ENCODE measurements at places on chromosomes 5 and 9.

DNA sequence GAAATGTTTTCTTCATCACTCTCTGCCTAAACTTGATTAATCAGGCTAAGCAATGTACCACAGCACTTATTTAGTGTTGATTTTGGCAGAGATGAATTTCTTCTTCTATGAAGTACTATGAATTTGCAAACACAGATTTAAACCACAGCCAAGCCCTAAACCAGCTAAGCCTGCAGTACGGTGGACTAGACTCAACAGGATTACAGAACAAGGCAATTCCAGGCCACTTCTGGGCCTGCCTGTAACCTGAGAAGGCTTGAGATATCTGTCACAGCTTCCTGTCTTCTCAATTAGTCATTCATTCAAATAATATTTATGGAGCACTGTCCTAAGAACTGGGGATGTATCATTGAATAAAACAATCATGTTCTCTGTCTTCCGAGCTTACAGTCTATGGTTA, 32.4 kb upstream of the CAST start:
- no peak for DNase-seq

DNA sequence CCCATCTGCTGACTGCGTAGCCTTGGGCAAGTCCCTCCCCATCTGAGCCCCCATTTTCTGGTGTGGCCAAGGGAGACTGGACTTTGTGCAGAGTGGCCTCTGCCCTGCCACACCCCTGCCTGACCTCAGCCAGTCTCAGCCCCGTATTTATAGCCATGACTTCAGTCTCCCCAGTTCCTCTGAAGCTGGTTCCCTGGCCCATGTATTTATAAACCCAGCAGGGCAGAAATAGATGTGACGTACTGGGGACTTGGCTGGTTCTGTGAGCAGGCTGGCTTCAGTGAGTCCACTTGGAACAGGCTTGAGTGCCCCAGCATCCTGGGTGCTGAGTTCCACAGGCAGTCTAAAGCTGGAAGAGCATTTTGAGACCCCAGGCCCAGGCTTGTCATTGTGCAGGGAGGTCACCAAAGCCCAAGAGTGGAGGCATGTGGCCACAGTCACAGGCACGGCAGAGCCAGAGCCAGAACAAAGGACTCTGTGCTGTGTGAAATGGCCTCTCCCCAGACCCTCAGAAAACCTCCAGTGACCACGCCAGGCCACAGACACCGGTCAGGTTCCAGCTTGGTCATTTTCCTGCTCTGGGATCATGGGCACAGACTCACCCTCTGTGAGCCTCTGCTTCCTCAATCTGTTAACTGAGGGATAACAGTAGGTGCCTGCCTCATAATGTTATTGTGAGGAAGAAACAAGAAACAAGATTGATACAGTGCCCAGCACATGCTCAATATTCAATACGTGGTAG, 30.4 kb upstream of the SYNPO start:
- DNase-seq, result no peak

DNA sequence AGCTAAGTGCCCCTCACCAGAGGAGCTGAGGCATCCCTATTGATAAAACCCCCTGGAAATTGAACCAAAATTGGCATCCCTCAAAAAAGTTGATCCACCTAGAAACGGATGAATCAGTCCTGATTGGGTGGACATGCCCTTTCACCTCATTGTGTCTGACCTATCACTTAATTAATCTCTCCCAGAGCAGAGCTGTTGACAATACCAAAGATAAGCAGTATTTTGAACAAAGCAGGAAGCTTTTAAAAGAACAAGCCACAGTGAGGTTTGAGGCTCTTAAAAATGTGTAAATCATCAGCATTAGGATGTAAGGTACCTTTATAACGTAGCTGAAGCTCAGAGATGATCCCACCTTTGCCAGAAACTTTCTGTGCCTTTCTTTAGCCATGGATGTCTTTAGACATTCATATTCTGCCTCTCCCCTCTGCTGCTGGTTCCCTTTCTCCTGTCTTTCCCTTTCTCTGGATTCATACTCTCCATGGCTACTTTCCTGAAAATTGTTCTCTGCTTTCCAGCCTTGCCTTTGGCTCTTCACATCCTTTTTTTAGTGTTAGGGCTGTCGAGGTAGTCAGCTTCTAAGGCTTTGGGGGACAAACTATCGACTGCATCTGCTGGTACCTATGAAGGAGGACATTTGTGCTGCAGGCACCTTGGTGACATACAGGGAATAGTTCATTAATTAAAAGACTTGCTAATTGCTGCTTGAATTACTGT, 7.8 kb upstream of the LHX2 start:
- no peak for DNase-seq

DNA sequence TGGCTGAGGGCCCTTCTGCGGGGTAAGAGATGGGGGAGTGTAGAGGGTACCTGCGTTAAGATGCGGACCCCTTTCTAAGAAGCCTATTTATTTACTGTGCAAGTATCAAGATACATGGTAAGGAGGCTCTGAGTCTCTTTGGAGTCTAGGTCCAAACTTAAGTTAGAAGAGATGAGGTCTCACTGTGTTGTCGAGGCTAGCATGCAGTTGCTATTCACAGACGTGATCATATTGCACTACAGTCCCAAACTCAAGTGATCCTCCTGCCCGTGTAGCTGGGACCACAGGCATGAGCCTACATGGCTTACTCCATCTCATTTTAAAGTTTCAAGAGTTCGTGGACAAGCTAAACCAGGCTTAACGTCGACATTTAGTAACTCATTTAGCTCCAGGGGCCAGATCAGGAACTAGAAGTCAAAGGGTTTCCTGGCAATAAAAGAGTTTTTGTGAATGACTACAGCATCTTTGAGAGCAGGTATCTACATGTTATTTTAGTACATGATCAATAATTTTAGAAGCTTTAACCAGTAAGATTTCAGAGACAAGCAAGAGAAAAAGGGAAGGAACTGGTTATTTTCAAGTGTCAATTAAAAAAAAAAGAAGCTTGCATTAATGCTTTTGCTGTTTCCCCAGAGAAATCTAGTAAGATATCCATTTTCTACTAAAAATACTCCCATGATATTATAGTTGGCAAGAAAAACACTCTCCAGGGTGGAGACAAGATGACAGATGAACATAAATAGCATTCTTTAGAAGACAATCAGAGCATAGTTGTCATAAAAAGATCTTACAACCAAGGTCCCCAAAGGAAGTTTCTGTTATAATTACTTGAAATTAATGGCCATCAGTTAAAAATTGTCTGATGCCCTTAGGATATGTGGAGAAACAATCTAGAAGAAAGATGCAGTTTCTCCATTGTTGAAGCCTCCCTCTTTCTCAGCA, 141.3 kb downstream of the SCAMP1 start:
- DNase-seq, result no peak

- no peak for DNase-seq
These were observed 2.9 kb downstream of the TGFBI start for GRCh38 chr5:136031711-136032110.

DNA sequence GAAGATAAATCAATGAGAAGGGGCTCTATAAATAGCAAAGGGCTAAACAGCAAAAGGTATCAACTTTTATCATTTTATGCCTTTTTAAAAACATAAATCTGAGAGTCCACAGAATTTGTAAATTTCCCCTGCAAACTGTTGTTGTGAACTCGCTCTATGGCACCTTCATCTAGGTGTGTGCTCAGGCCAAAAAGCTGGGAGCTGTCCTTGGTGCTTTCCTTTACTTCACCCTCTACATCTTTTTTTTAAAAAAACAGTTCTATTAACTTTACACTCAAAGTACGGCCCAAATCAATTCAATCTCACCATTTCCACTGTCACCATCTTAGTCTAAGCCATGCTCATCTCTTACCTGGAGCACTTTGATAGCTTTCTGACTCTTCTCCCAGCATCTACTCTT, 108.2 kb upstream of the GPR151 start:
- DNase-seq, result no peak

GRCh38 chr9:70600506-70600905, 186.0 kb upstream of the KLF9 start:
- no peak for DNase-seq

DNA sequence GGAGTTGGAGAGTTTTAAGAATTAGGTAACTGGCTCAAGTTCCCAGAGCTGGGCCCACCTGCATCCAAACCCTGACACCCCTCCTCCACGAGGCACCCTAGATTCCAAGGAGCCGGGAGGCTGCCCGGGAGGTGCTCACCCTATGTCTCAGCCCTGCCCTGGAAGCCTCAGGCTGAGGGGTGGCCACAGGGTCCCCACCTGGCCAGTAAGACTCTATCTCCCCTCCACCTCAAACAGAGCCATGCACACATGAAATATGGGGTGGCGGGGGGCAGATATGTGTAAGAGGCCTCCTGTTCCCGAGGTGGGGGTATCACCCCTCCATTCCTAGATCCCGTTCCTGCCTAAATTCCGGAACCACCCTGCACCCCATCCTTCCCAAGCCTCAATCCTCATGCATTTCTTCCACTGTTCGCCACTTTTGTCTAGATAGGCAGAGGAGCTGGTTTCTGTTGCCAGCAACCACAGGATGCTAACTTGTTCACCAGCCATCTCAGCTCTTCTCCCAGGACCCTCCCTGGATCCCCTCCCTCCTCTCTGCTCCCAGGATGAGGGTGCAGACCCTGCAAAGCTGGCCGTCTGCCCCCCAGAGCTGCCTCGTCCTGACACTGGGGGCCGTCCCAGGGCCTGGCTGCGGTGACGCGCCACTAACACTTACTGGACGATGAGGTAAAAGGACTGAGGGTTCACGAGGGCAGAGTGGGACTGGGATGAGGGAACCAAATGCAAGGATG, 44.1 kb downstream of the COL23A1 start:
- no peak for DNase-seq

- DNase-seq, result no peak
These were observed 174.3 kb downstream of the SYK start for GRCh38 chr9:90975781-90976538.

- DNase-seq, result no peak
These were observed 396.5 kb upstream of the MEF2C start for GRCh38 chr5:89279391-89280036.

DNA sequence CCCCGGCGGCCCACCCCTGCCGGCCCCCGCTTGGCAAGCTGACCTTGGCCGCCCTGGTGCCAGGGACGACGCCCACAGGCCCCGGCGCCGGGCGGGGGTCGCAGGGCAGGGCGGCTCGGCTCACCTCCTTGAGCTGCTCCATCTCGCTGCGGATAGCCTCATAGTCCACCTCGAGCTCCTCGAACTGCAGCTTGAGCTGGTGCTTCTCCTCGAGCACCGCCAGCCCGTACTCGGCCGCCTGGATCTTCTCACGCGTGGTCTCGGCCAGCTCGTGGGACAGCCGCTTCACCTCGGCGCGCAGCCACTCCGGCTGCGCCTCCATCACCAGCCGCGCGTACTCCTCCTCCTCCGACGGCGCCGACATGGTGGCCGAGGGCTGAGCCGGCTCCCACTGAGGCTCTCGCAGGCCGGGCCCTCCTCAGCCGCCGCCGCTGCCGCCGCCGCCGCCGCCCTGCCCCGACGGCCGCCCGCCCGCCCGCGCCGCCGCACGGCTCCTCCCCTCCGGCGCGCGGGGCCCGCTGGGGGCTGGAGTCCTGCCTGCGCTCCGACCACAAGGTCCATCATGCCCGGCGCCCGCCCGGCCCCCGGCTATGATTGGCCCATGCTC, at the start of gene BICD2:
Gene BICD2 (minus strand): TSS at position 453 of the 607 bp plus-strand sequence. CDS start 89 bp downstream, at position 364.
- no peak for DNase-seq

GRCh38 chr9:15576350-15577050, 23.7 kb downstream of the CCDC171 start:
- DNase-seq, result no peak

- DNase-seq, result no peak
These were observed 196.7 kb downstream of the WDR70 start for GRCh38 chr5:37575541-37576489.

- DNase-seq, result no peak
These were observed 69.9 kb upstream of the SELENOP start for GRCh38 chr5:42881416-42882117.

DNA sequence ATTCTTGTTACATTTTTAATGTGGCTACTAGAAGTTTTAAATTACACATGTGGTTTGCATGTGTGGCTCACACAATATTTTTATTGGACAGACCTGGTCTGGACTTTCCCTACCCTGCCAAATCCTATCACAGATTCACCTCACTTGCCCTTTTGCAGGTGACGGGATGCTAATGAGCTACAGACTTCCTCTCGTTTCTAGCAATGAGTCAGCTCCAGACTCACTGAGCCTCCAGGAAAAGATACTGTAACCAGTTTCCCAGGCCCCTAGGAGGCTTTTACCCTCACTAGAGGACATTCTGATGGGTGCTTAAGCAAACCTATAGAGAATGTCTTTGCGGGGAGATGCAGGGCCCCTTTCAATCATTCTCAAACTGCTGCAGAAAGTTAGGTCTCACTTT, 135.4 kb downstream of the WDR41 start:
- DNase-seq, result no peak

Data from effector memory CD4-positive, alpha-beta T cell (primary cell).